ENCODE measurements at places on chromosomes 7 and 10.

DNA sequence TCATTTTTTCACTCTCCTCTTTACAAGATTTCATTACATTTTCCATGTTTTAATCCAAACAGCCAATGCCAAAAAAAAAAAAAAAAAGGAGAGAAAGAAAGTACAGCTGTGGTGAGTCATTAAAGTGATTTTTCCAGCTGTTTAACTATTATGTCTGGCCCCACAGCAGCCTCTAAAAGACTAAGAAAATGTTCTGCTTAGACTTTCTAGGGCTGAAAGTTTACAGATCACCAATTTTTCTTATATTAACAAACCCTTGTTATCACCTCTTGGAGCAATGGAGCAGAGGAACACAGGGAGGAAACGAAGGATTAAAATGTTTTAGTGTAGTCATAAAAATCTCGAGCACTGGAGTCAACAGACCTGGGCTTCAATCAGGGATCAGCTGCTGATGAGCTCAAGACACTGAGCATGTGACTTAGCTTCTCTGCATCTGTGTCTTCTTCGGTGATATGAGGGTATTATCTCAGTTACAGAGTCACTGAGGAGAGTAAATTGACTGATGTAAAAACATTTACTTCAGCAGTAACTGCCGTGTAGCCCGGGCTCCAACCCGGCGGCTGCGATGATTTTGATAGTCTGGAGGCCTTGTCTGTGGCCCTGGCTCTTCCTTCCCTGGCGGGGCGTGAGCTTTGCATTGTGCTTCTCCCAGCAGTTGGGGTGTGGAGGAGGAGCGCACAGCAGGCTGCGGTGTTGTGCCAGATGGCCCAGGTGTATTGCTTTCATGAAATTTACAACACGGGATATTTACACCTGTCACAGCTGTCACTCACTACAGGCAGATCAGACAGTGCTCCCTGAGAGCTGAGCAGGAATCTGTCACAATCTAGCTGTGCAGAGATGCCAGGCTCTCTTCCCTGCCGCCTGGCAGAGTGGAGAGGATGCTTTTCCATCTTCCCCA is 298.3 kb upstream of the FZD8 start:
- DNase-seq: no peak

- no peak for DNase-seq
Measured at GRCh38 chr7:77684030-77684429, 12.2 kb upstream of the RSBN1L start.

- no peak for DNase-seq
Measured at GRCh38 chr7:31120800-31121513, 68.8 kb downstream of the ADCYAP1R1 start.

GRCh38 chr10:63438506-63439498 is 27.0 kb downstream of the JMJD1C start:
- no peak for DNase-seq

GRCh38 chr10:13890233-13891127 is 303.7 kb downstream of the PRPF18 start:
- no peak for DNase-seq

DNA sequence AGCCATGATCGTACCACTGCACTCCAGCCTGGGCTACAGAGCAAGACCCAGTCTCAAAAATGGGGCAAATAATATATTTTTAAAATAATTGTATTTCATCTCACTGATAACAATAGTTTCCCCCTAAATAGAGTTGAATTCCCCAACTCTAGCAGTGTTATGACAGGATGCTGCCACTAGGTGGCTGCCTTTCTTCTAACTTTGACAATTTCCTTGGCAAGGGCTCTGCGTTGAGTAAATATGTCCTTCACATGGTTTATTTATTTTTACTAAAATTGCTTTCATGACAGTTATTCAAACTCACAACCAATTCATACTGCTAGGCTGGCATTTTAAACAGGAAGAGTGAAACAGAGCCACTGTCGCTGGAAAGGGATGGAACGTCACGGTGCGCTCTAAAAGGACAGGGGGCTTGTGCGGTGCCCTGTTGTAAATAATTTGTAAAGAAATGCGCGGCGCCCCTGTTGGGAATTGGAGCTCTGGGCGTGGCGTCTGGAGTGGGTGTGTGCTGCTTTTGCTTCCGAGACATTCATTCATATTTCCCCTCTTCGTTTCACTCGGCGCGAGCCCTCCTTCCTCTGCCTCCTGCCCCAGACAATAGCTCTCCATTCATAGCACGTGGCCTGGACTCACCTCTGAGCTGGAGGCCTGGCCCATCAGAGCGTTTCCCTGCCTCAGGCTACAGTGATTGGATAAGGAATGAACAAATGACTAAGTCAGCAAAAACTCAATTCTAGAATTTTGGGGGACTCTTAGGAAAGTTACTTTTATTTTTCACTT is 20.5 kb upstream of the PITRM1 start:
- no peak for DNase-seq

DNA sequence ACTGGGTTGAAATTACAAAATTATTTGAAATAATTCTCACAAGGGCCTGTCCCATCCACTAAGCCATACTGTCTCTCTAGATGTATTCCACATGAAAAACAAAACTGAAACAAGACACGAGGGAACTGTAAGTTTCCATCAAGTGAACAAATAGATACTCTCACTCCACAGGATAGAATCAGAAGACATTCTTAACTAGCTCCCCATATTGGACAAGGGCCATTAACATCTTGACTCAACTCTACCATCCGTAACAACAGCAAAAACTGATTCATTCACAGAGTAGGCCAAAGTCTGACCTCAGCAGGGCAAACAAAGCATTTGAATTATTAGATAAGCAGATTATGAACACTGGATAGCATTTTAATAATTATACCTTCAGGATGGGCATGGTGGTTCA is 29.1 kb downstream of the UBE2H start:
- DNase-seq: no peak

- no peak for DNase-seq
Measured at GRCh38 chr10:58892031-58892531, 284.4 kb upstream of the PHYHIPL start.

GRCh38 chr10:77702166-77702565 is 64.6 kb upstream of the KCNMA1 start:
- no peak for DNase-seq

GRCh38 chr10:126430512-126430911 is 42.2 kb upstream of the ADAM12 start:
- no peak for DNase-seq

GRCh38 chr10:127720142-127720541 is 16.8 kb upstream of the FOXI2 start:
- no peak for DNase-seq

GRCh38 chr7:156017916-156018700 is 205.8 kb upstream of the SHH start:
- no peak for DNase-seq

DNA sequence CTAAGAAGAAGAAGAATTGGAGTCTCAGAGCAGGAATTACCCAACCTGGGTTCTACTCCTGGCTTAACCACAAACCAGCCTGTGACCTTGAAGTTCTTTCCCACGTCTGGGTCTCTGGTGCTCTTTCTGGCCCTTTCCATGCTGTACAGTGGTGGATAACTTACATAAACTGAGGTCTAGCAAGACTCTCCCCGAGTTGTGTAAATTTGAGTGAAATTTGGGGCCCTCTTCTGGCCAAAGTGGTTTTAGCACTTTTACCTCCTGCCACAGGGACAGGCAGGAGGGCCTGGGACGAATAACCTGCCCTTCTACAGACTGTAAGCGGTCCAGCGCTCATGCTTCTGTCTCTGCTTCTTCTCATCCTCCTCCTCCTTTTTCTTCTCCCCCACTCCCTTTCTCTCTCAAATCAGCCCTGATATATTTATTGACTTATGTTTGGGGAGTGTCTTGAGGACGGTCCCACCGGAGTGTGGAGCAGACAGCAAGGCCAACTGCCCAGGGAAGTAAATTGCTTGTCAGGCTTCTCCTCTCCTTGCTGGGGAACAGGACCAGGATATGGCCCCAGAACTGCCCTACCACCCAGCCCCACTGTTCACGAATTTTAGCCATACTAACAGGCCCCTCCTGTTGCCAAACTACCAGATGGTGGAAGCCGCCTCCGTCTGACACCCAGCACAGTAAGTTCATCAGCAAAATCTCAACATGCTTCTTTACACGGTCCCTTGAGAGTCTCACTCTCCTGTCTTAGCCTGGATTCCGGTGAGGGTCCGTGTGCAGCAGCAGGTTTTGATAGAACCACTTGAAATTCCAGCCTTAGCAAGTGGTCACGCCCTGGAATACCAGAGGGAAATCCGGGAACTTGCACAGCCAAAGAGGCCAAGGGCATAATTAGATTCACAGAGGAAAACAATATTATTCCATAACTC is 4.0 kb upstream of the SH3PXD2A start:
- DNase-seq: peak; percentile 25

GRCh38 chr7:121043314-121044234 is 55.1 kb downstream of the CPED1 start:
- DNase-seq: no peak

GRCh38 chr10:74081192-74081803 is 69.3 kb downstream of the AP3M1 start:
- DNase-seq: no peak

DNA sequence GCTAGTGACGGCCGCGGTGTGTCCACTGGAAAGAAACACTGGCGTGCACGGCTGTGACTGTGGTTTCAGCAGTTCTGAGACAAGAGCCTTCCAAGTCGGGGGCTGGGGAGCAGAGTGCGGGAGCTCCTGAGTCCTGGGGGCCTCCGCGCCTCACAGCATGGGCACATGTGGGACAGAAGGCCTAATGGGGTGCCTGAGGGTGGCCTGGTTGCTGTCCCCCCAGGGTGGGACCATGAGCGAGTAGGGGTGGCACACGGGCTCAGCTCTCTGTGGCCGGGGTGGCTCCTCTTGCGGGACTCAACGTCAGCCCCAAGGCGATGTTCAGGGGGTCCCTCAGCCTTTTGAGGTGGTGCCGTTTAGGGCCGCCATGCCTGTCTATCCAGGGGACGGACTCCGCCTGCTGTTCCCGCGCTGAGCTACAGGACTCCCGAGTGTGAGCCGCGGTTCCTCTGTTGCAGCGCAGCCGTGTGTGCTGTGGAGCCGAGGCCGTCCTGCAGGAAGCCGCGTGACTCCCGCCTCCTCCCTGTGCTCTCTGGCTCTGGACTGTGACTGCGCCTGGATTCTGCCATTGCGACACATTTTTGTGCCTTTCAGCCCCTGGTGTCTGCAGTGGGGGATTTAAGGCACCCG is 23.5 kb upstream of the CHST12 start:
- DNase-seq: no peak

All from bone marrow (tissue), 2 donors.